Activated CD4-positive, alpha-beta memory T cell treated with anti-CD3 and anti-CD28 coated beads, Interleukin-2, amount 10 ng/mL, durations not matched to agents 7 days and 5 days (primary cell): ENCODE measurements at places on chromosomes 5 and 9. TPM values are rescaled to one million over a fixed set of nuclear protein-coding genes. Genes with fewer than 3 reads are reported as not detected.

The ITK gene
- 249 TPM for total RNA-seq

The ASPN gene
- total RNA-seq: not detected

GRCh38 chr5:149345892-149346222 lies 558 bp downstream of the GRPEL2 start:
- peak; percentile 33 for DNase-seq

GRCh38 chr5:177162379-177162778 lies 28.8 kb downstream of the NSD1 start:
- DNase-seq: no peak

DNA sequence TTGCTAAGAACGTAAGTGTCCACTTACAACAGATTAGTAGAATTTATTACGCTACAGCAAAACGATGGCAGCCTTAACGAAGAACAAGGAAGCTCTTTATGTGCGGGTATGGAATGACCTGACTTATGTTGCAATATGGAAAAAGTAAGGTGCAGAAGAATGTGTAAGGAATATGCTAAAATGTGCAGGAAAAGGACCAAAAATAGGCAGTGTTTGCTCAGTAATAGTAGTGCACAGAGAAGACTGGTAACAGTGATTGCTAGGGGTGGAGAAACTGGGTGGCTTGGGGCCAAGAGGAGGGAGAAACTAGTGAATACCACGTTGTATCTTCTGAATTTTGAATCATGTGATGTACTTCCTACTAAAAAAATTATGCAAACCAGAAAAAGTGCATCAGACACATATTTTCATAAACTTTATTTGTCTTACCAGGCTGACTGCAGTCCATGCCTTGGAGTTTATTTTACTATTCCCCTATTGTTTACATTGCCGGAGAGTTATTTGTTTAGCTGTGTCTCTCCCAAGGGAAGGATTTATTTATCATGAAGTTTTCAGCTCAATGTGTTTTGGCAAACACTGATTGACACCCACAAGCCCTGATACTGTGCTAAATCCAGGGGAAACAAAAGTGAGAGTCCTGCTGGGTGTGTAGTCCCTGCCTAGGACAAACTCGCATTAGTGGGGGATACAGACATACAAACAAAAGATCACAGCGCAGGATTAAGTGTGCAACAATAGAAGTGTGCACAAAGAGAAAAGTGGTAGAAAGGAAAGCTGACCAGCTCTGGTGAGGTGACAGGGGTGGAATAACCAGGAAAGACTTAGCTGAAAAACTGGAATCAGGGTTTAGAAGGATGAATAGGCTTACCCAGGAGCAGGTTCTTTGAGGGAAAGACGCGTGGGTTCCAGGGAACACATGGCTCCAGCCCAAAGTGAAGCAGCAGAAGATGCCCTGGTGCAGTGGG lies 34.0 kb upstream of the ZNF484 start:
- DNase-seq: no peak
